Stimulated activated CD8-positive, alpha-beta memory T cell treated with anti-CD3 and anti-CD28 coated beads, Interleukin-15, amount 100 ng/mL, for 24 hours (primary cell): ENCODE measurements at places on chromosomes 11 and 22.
A peak's percentile ranks its signal among the peaks of the same experiment; 100 is the strongest.

GRCh38 chr11:15735706-15736105 lies 620.6 kb downstream of the SOX6 start:
- no peak for DNase-seq

GRCh38 chr11:94450048-94450447 lies 43.6 kb downstream of the MRE11 start:
- DNase-seq = no peak

- DNase-seq = no peak
Observed at GRCh38 chr22:30250661-30251267, 4.2 kb upstream of the LIF start.

DNA sequence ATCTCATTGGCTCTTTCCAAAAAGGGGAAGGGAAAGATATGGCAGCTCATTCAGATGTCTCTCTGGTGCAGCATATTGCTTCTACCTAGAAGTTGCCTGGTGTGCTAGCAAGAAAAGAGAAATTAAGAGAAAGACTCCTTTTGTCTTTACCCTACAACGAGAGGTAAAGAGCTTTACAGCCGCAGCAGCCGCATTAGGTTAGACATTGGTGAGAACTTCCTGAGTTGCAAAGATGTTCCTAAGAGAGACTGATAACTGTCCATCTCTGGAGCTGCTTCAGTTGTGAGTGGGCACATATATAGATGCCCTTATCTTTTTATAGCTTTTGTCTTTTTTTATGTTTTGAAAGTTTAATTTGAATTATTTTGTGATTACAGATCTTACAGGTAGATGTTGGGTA lies 80.8 kb upstream of the NNMT start:
- DNase-seq = no peak

- no peak for DNase-seq
Observed at GRCh38 chr11:41522391-41522790, 62.9 kb upstream of the LRRC4C start.

DNA sequence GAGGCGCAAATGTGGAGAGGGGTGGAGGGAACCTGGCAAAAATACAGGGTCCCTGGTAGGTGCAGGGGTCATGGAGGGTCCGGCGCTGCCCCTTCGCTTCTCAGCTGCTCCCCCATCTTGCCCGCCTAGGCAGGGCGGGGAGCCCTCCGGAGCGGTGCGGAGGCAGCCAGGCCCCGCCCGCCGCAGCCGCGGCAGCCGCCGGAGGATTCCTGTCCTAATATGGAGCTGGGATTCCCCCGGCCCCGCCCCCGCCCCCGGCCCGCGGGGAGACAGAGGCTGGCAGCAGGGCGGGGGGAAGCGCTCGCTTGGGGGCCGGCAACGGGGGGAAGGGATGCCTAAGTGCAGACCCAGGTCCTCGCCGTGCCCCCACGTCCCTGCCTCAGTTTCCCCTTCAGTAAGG lies 1.0 kb upstream of the NPAS4 start:
- DNase-seq = no peak

DNA sequence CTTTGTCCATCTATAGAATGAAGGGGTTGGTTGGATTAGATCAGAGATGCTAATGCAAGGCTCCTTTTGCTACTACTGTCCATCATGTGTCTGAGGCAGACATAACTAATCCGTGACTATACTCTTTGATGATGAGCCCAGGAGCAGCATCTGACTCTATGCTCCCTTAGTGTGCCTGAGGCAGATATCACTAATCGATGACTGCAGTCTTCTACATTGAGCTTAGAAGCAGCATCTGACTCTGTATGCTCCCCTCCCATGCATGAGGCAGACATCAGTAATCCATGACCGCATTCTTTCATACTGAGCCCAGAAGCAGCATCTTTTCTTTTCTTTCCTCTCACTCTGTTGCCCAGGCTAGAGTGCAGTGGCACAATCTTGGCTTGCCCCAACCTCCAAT lies 4.2 kb downstream of the TCN2 start:
- no peak for DNase-seq

GRCh38 chr11:111397034-111397433 lies 18.0 kb upstream of the POU2AF1 start:
- no peak for DNase-seq

DNA sequence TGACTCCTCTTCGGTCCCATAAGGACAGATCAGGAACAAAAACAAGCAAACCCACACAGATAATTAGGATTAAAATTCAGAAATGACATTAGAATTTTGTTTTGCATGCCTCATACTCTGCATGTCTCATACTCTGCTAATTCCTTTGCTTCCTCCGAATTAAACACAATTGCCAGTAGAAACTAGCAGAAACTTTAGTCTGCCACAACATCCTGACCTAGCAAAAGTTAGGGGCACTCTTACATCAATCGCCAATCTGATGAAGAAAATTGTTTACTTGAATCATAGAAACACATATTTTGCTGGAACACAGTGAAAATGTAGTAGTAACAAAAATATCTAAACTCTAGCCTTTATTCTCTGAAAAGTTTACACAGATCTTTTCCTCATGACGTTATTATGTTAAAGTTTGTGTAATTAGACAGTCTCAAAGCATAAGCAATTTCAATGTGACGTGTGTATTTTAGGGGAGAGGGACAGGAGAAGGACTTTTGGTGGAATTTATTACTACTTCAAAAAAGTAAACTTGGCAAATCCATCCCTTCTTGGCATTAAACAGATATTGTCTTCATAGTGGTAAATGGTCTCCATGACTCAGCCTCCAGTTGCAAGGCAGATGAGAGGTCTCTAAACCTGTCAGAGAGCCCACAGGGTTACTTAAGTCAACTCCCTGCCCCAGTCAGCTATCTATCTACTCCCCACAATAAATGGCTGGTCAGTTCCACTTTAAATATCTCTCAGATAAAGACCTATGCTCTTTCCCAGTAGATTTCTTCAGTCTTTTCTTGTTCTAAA lies 249.8 kb upstream of the UBASH3B start:
- no peak for DNase-seq

DNA sequence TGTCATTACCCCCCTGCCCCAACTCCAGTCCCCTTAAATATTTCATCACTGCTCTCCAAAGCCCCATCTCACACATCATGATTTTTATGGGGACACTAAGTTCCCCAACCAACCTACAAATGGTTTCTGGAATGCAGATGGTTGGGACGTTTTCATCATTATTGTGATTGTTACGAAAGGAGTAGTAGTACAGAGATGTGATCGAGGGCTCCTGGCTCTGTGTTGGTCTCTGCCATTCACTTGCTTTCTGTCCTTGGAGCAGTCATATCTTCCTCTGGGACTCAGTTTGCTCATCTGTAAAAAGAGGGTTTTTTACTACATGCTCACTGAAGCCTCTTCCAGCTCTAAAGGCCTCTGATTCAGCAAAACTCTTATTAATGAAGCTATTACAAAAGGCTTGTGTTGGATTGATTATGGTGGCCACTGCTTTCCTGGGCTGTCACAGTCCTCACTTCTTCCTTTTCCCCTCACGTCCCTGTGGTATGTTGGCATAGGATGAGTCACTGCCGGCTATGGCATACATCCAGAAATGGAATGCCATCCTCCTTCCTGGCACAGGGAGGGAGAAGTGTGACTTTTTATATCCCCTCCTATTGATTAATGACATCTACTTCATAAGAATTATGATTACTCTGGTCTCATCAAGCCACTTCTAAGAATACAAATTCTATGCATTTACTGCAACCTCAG lies 593.7 kb downstream of the METTL15 start:
- no peak for DNase-seq

DNA sequence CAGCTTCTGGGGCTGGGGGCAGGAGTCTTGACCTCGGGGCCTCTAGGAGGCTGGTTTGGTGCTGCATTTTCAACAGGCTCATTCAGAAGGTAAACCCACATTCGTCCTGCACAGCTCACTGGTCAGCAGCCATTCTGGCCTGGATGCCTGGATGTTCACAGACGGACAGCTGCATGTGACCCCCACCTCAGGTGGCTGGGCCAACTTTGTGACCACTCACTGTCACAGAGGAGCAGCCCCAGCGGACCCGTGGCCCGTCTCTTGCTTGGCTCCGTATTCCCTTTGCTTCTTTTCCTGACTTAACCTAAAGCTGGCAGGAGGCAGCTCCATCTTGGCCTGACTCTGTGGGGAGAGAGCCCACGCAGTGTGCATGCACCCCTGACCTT lies 8.2 kb downstream of the DGCR8 start:
- DNase-seq = no peak

- DNase-seq = no peak
Observed at GRCh38 chr11:1573077-1573902, 1.2 kb upstream of the DUSP8 start.

GRCh38 chr11:14148653-14149273 lies 186.2 kb downstream of the SPON1 start:
- DNase-seq = no peak

GRCh38 chr11:112477152-112477551 lies 216.5 kb upstream of the PLET1 start:
- DNase-seq = no peak

DNA sequence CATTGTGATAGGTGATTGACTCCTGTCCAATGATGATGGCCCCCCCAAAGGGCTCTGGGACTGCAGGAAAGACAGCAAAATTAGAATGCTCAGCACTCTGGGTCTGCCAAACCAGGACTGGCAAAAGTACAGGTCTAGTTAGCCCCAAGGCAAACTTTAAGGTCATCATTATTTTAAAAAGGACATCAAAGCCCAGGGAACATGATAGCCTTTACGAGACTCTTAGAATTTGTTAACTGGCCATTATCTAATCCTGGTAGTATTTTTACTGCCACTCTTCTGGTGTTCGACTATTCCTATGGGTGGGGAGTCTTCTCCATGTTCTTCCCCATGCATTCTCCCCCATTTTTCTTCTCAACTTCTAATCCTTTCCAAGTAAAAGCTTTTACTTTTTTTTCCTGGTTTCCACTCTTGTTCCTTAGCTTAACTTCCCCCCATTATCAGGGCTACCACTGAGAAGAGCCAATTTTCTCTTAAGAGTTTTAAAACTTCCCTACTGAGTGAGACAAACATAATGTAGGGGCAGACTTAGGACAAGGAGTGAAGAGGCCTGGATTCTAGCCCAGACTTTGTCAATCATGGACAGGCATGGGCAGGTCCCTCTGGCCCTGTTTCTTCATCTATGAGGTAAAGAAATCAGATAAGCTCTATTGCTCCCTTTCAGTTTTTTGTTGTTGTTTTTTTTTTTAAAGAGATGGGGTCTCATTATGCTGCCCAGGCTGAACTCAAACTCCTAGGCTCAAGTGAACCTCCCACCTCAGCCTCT lies 7.1 kb downstream of the DDB1 start:
- DNase-seq = no peak

DNA sequence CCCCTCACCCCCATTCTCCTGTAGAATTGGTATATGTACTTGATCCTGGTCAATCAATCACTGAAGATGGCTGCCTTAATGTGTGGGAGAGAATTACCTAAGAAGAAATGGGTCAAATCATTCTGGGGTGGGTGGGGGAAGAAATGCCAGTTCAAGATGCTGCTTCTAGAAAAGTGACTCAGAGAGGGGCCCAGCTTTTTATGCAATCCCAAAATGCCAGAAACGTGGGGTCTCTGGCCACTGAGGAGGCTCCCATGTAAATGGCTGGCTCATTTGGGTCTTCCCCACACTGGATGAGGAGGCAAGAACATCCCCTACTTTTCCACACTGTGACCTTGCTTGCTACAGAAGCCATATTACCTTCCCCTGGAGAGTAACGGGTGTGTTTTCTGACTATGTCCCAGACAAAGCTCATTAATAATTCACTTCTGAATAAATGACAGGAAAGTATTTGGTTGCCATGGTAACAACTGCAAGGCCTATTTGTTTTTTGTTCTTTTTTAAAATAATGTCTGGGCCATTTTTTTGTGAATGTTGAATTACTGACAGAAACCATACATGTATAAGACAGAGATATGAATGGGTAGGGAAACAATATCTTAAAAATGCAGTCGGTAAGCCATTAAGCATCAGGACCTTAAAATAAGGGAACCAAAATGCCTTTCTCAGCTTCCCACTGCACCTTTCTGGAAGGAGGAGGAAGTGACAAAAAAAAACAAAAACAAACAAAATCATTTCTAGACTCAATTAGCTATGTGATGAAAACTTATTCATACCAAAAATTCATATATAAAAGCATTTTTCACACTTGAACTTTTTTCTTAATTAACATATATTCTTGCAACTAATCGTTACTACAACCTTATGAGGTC lies 32.0 kb downstream of the SLC1A2 start:
- no peak for DNase-seq

- no peak for DNase-seq
Observed at GRCh38 chr11:105192115-105192514, 52.5 kb upstream of the CARD18 start.

DNA sequence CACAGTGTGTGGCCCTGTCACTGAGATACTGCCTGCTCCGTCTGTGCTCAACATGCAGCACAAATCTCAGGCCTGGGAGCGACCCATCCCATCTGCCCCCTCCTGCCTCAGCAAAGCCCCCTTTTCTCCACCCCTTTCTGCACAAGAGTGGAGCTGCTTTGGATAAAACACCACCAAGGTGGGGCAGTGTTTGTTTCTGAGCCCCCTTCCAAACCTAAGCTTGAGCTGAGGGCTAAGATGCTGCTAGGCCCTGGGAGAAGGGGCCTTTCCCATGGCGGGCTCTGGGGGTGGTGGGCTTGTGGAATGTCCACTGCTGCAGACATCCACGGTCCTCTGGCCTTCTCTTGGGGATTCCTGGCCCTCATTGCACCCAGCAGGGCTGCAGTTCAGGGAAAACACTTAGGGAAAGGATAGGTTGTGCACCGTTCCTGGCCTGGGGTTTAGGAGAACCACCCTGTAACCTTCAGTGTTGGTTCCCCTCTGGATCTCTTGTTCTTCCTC lies 594.1 kb downstream of the TBC1D22A start:
- DNase-seq = no peak

DNA sequence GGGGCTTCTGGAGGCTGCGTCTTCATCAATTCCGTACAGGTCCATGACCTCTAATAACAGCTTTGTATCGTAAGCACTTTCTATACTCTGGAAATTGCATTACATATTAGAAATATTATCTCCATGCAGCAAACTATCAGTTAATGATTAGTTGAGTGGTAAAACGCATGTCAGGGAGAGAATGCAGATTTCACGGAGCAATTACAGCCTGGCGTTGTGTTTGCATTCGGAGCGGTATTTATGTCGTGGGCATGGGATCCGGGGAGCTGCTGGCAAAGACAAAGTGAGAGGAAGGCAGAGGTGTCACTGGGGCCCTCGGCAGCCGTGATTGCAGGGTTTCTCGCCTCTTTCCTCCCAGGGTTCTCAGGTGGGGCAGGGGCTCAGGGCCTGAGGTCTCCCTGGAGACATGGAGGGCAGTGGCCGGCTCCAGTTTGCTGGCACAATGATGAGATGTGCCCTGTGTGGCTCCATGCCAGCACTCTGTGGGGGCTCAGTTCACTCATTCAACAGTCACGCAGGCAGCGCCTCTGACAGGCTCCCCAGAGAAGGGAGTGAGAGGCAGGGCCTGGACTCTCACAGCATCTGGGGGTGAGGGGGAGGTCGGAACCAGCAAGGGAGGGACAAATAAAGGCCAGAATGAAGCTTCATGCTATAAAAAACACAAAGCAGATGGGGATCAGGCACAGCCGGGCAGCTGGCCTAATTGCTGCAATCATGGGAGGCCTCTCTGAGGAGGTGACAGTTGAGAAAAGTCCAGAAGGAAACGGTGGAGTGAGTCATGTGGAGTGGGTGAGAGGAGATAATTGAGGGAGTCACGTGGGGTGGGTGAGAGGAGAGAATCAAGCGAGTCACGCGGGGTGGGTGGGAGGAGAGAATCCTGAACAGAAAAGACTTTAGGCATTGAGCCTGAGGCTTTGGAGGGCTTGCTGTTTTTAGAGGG lies 1002.7 kb downstream of the BRD1 start:
- no peak for DNase-seq

GRCh38 chr11:798093-798713 lies at the start of gene SLC25A22:
SLC25A22 (minus strand) TSS chr11:798281; CDS start chr11:795006, 3,275 bp downstream.
- peak; percentile 76 for DNase-seq

GRCh38 chr11:110621826-110622225 lies 90.4 kb downstream of the ARHGAP20 start:
- DNase-seq = no peak
